ENCODE measurements at places on chromosomes 5 and 9.

- no peak for DNase-seq
Measured at GRCh38 chr5:40074826-40075225, 604.9 kb upstream of the PTGER4 start.

DNA sequence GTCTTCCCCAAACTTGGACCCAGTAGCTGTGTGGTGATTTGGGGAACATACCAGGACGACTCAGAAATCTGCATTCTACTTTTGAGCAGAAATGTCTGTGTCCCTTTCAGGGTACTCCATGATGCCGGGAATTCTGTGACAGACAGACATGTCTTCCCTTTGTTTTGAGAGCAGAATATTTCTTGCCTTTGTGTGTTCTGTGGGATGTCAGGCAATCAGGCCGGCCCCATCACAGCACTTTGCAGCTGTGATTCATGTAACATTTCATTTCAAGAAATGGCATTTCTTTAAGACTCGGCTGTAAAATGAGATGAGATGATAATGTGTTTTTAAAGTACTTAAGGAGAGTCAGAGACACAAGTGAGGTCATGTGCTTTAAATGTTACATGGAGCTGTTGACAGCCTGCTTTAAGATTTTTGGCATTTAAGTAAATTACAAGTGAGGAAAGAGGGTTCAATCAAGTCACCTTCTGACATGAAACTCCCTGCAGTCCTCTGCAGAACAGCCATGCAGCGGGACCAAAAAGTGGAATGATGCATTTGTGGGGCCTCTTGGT lies 98.7 kb downstream of the SLC28A3 start:
- DNase-seq = no peak

DNA sequence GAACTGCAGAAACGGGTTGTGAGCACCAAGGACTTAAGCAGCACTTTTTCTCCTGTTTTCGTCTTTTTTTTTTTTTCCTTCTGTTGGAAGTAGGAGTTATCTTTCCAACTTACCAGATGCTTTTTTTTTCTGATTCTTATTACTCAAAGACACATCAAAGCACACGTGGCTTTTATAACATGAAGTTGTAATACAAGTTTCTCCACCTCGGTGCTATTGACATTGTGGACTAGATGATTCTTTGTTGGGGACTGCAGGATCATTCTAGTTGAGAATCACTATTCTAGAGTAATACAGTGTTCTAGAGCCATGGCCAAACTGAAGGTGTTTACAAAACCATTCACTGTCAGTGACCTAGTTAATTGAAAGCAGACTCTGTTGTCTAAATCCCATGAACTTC lies 51.5 kb downstream of the MYO10 start:
- DNase-seq = no peak

GRCh38 chr9:26863074-26863473 lies 29.5 kb downstream of the CAAP1 start:
- no peak for DNase-seq

DNA sequence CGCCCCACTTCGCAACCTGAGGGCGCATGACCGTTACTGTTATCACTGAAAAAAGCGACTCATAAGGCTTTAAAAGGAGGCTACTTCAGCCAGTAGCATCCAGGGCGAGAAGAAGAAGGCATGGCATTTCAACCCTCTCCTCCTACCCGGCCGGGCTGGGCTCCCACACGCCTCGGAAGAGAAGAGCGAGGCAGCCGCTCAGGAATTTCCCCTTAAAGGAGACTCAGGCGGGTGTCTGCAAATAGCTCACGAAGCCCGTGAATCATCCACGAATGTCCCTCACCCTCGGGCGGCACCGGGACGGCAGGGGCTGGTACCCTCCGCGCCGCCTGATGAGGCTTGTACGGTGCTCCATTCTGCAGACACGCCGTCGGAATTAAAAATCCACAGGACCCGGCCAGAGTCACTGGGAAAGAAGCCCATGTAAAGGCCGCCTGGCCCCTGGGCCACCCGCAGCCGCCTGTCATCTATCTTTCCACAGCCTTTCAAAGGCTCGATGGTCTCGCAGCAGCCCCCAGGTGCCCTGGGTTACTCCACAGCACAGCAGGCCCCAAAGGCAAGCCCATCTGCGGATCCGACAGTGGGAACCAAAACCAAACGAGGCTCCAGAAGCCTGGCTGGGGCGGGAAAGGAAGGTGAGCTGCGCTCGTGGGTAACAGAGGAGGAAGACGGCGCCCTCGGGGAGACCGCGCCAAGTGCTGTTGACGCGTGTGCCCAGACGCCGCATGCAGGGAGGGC lies 11.8 kb downstream of the SLC12A7 start:
- DNase-seq = no peak

GRCh38 chr9:6598249-6598725 lies 47.2 kb downstream of the GLDC start:
- no peak for DNase-seq

DNA sequence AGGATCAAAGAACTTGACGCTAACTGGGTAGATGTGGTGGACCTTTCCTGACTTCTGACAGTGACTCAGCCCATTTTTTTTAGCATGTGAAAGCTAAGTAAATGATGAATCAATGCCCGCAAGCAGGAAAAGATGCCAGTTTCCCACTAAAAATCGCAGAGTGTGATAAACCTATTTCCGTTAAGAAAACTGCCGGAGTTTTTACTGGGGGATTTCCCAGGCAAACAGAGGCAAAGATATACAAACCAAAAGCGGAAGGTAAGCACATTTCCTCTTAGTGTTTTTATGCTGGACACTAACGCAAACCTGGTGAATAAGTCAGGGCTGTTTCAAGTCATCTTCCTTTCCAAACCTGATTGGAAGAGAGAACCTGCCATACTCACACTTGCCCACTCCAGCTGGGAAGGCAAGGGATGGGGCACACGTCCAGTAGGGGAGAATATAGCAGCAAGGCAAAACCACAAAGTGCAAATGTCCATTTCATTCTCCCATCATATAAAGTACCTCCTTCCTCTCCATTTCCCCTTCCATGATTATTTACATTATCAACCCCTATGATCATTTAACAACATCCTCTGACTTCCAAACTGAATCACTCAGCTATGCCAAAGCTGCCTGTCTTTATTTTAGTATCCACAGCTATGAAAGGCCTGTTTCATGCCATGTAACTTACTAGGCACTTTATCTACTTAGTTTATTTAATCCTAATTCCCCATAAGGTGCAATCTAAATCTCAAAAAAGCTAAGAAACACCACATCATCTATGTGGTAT lies 349.7 kb upstream of the RFX3 start:
- no peak for DNase-seq

GRCh38 chr5:11719888-11720481 lies 184.3 kb downstream of the CTNND2 start:
- no peak for DNase-seq

DNA sequence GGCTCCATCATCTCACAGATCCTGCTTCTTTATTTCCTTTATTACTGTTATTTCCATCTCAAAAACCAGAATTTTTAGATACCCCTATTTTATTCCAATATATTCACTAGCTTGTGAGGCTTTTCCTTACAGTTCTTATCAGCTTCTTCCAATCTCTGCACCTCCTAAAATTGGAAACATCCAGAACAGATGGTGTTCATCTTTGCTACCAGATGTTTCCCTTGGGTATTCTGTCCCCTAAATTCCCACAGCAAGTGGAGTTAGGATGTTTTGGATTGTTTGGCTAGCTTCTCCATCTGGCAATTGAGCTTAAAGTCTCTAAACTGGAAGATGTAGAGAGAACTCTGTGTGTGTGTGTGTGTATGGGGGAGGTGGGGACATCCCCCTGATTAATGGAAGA lies 580.4 kb downstream of the DTWD2 start:
- DNase-seq = no peak

All from stimulated activated CD4-positive, alpha-beta T cell treated with anti-CD3 and anti-CD28 coated beads, Interleukin-4, amount 100 ng/mL, for 4 hours (primary cell).